ENCODE measurements at places on chromosomes 4 and X.
A peak's percentile ranks its signal among the peaks of the same experiment; 100 is the strongest.

DNA sequence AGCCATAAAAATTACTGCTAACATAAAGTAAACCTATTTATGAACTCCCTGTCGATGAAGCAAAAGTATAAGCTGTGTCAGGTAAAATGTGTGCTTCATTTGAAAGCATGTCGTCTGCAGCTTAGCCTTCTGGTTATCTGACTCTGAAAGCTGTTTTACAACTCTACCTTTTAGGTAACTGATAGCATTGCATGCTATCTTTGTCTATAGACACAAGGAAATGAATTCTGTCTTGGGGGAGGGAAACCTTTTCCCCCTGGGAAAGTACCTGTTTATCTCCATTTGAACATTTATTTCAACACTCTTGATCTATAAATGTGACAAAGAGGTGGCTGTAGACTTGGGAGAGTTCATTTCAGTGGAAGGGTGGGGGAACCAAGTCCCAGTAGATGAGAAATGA, 51.4 kb downstream of the RAB40A start:
- DNase-seq, result peak; percentile 3

GRCh38 chr4:85928775-85929591, 430.9 kb downstream of the MAPK10 start:
- peak; percentile 28 for DNase-seq

- no peak for DNase-seq
Measured at GRCh38 chr4:38952017-38952416, 80.2 kb downstream of the TMEM156 start.

DNA sequence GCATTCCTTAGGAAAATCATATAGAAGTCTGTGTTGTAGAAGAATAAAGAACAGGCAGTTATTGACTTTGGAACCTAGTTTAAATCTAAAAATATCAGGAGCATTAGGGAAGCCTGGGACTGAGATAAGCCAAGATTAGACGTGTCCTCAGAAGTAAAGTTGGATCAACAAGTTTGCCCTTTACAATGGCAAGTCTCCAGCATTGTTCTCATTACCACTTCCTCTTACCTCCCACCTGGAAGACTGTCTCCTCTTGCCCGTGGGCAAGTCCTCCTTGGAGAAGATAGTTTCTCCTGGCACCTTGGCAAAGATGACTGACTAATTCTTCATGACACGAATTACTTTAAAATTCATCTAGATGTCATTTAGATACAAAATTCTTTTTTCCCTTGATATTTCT, 37.8 kb downstream of the CNKSR2 start:
- no peak for DNase-seq

DNA sequence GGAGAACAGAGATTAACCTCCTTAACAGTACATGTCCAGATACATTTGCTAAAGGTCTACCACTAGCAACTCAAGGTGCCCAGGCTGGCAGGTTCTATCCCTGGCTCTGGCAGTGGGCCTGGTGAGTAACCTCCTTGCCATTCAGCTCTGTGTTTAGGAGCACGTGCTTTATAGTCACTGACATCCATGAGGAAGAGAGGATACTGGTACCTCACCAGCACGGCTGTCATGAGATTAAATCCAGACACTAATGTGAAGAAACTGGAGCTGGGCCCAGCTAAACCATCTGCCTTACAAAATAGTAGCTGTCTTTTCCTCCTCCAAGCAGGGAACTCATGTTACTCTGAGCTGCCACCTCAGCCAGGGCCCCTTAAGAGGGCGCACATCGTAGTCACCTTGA, 45.3 kb downstream of the GPRASP3 start:
- no peak for DNase-seq

DNA sequence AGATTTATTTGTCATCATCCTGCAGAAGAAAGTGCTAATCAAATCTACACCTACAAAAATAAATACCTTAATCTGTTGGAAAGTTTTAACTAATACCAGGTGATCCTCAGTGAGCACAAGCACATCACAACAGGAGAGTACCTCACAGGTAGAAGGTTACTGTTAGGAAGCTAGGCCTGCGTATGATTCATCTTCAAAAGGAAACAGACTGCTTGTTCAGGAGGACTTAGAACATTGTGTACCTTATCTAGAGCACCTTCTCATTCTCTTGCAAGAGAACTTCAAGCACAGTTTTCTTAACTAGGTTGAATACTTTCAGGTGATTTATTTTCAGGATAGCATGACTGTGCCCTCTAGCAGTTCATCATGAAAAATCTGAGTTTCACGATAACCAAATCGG, 54.2 kb downstream of the MND1 start:
- DNase-seq, result no peak

GRCh38 chrX:143648705-143649104, 12.8 kb upstream of the SLITRK4 start:
- DNase-seq, result no peak

Data from HuH-7 (cell line).